ENCODE measurements at places on chromosomes 1 and 21.

GRCh38 chr1:60637651-60638050, 444.7 kb upstream of the NFIA start:
- no peak for DNase-seq

DNA sequence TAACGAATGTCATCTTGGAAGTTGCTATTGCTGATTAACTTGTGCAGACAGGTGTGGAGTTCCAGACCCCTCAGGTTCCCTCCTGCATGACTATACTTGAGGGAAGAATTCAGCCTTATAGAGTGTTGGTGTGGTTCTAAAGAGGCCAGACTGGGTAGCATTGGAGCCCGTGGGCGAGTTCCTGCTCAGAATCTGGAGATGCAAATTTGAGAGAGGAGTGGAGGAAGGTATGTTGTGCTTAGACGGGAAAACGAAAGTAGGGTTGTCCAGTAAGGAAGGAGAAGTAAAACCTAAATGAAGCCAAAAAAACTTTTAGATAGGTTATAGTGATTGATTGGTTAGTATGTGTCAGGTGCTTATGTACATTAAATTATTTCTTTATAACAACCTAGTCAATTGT, 79.2 kb downstream of the ZNF326 start:
- DNase-seq = no peak

DNA sequence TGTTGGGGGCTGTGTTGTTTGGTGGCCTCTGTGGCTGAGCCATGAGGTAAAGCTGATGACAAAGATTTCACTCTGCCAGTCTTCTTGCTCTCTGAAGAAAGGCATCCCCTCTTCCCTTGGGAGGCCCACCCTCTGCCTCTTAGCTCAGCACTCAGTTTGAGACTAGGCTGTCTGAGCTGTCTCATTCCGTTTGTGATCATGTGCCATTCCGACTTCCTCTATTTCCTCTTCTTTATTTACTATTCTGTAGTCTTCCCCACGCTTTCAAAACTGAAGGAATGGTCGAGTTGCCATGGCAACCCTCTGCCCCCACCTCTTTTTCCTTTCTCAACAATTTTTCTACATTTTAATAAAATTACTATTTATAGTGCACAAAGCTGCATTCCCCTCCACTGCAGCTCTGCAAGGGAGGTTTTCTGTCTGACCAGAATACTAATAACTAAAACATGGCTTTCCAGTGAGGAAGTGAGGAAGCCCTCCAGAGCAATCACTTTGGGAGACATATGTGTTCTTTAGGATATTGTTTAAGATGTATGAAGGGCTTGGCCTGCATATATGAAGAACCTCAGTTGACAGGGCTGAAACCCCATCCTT, 30.8 kb downstream of the KCNA3 start:
- no peak for DNase-seq

GRCh38 chr1:165900576-165901380, 73.4 kb downstream of the UCK2 start:
- no peak for DNase-seq

GRCh38 chr21:15592957-15593356, 136.8 kb upstream of the USP25 start:
- DNase-seq = no peak

DNA sequence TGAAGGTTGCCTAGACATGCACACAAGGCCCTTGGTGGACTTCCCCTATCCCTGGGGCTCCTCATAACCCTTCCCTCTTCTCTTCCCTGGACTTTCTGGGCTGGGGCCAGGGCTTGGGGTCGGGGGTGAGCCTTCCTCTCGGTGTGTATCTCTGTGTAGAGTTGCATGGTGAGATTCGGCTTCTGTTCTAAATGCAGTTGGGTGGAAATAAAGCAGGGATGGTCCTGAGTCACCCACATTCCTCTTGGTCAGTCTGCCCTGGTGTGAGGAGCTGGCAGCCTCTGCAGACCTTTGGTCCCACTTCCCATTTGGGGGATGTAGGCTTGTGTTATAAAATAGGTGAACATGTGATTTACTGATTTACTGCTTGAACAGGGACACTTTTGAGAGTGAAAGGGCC, 38.0 kb downstream of the ADARB1 start:
- DNase-seq = no peak

GRCh38 chr1:201748335-201748734, 80.6 kb upstream of the IPO9 start:
- no peak for DNase-seq

DNA sequence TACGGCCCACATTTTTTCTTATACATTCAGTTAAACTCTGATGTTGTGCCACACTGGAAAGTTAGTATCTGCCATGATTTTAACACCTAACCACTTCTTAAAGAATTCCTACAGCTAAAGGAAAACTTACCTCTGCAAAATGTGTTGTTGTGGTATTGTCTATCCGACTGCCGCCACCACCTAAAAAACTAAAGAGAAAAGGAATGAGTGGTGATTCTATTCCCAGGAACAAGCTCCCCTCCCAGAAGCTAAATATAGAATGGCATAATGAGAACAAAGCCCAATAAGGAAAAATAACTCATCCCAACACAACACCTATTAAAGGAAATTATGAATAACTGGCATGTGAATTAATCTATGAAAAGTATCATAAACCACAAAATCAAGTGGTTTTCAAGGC, 39.5 kb downstream of the RNF115 start:
- DNase-seq = no peak

DNA sequence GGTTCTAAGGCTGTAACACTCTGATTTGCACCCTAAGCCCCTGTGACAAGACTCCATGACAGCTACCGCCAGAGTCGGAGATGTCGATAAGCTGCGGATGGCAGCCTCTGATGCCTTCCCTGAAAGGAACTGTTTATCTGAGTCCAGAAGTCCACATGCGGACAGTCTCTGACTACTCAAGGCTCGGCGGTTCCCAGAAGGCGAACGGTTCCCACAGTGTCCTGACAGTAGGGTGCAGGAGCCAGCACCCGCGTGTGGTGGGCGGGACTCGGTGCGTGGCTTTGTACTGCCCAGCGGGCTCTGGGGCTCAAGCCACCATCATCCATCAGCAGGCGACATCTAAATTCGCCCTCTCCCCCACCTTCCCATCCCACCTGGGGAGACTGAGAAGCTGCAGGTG, 30.7 kb downstream of the LRP8 start:
- no peak for DNase-seq

DNA sequence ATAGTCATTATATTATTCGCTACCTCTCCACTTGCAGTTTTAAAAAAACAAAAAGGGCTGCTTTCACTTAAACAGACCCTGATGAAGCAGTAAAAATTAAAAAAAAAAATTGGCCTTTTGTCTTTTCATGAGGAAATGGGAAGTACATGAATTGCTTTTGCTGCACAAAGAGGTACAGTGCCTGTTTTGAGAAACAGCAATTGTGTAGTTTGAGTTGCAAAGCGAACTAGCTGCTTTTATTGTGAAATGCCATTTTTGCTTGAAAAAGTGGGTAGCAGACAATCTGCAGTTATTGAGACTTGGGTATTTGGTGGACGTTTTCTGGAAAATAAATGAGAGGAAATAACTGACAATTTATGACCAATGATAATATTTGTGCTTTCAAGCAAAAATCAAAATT, 7.0 kb downstream of the DIP2A start:
- DNase-seq = no peak

DNA sequence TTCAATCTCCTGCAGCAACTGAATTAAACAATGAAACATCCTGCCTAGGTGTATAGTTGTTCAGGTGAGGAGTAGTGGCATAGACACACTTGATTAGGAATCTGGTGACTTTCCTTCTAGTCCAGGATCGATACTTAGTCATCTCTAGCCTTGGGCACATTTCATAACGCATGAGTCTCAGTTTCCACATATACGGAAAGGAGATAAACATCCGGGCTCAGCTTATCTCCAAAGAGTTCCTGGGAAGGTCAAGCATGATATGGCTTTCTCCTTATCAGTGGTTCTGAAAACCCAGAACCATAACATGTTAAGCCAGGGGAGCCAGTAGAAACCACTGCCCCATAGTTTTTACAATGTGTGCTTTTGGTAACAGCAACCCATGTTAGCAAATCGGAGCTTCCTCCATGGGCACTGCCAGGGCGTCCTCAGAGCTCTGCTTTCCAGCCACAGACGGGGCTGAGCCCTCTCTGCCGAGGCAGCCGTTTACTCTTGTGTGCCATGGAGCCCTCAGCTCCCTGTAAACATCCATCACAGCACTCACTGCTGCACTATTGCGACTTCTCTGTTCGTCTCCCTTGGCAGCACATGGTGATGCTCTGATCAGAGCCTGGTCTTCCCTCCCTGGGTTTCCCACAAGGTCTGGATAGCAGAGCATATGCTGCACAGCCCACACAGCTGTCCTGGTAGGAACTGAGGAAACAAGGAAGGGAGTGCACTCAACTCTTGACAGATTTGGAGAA, 34.6 kb downstream of the RUNX1 start:
- DNase-seq = no peak

DNA sequence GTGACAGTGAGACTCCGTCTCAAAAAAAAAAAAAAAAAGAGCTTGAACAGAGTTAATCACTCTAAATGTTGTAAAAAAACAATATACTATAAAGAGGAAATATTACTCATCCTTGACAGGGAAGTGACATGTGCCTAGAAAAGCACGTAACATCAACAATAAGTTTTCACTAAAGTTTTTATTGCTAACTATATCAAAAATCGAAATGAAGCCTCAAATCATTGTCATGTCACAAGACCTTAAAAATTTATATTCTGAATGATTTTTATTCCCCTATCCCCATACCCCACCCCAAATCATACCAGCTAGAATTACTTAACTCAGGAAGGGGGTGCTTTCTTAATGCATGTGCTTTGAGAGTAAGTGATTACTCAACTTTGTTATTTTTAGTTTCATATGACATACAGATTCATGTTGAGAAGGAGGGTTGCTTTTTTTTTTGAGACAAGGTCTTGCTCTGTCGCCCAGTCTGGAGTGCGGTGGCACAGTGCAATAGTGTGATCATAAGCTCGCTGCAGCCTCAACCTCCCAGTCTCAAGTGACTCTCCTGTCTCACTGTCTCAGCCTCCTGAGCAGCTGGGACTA, 53.6 kb upstream of the MUTYH start:
- DNase-seq = no peak

- no peak for DNase-seq
These were observed 17.7 kb downstream of the MATN1 start for GRCh38 chr1:30705698-30706097.

- DNase-seq = no peak
These were observed 87.7 kb downstream of the SPATA17 start for GRCh38 chr1:217718873-217719272.

DNA sequence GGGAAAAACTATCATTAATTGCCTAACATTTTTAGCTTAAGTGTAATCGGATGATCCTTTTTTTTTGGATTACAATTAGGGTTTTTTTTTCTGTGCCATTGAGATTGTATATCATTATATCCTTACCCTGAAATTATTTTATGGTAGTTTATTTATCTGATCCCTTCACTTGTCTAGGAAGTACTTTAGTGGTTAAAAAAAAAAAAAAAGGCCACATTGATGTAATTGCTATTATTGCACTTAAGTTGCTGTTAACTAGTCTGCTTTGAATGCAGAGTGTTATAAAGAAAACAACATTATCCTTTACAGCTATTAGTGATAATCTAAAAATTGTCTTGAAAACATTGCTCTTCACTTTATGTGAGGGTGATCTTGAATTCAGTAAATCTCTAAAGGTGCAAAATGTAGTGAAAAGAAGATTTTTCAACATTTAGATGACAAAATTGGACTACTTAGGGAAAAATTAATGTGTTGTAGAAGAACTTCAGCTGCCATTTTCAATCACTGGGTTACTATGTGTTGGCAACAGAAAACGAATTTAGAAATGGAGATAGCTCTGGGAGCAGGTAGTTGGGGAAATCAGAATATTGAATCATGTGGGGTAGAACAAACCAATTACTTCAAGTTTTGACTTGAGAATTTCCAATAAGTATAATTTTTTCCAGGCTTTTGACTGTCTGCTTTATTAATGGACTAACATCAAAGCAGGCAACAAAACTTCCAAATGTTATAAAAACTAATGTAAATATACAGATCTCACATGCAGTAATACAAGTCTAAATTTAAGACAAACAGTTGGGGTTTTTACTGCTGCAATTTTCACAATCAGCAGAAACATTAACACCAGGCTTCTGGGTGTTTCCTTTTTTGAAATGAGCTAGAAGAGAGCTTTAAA, 5.0 kb downstream of the ADGRL2 start:
- DNase-seq = no peak

DNA sequence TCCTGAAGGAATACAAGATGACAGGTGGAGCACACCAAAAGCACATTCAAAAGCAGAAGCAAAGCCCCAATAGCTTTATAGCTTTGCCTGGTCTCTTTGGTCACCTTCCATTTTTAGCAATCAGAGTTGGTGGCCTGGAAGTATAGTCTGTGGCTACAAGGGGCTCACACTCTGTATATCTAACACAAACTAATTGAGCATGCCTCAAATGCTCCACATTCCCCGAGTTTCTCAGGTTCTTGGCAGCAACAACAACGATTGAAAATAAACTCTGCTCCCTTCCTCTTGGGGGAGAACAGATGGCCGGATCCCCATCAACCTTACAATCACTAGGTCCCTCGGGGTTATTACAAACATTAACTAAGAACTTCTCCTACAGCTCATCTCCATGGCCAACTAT, 24.9 kb upstream of the TADA1 start:
- DNase-seq = no peak

DNA sequence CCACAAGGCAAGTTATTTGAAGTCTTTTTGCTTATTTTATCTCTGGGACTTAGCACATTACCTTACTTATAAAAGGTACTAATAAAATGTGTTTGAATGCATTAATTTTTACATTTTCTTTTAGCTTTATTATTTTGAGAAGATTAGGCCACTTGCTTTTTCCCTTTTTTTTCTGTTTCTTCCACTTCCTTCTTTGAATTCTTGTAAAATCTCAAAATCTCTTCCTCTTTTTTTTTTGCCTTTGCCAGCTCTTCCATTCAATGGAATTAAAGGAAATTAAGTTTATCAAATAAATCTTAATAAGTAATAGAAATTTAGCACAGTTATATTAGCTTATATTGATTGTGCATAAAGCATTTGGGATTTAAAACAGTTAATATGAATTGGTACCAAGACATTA, 260.9 kb downstream of the SRGAP2C start:
- no peak for DNase-seq

DNA sequence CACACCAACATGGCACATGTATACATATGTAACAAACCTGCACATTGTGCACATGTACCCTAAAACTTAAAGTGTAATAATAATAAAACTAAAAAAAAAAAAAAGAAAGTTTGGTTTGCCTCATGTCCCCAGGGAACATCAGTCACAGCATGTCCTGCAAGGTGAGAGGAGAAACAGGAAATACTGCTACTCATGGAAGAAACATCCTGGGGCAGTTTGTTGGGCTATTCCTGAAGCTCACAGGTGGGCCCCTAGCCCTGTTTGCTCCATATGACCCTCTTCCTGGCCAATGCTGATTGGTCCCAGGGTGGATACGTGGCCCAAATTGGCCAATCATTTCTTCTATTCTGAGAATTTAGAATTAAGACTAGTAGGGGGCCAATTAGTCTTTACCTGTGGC, 103.4 kb upstream of the ADAR start:
- no peak for DNase-seq

- DNase-seq = no peak
These were observed 53.8 kb upstream of the SYT14 start for GRCh38 chr1:209884249-209884648.

- DNase-seq = no peak
These were observed 8.9 kb downstream of the IFFO2 start for GRCh38 chr1:18947570-18947969.
